Amniotic stem cell (primary cell): ENCODE measurements at places on chromosomes 1 and 21.

DNA sequence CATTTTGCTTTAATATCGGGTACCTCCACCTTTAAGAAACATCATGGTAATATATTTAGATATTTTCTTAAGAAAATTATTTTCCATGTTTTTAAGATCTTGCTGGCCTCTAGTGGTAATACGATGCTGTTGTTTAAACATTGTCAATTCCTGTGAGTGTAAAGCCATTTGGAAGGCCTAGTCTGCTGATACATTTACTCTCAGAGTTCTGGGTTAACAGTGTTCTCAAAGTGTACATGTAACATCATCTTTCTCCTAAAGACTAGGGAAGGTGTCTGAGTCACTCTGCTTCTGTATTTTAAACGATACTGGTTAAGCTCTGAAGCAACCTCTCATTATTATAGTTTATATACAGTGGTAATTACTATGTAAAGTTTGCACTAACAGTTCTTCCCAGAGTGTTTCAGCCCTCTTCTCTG is 189.1 kb downstream of the RASAL2 start:
- no peak for DNase-seq

GRCh38 chr1:2185880-2186855 is 8.4 kb downstream of the FAAP20 start:
- DNase-seq = no peak

DNA sequence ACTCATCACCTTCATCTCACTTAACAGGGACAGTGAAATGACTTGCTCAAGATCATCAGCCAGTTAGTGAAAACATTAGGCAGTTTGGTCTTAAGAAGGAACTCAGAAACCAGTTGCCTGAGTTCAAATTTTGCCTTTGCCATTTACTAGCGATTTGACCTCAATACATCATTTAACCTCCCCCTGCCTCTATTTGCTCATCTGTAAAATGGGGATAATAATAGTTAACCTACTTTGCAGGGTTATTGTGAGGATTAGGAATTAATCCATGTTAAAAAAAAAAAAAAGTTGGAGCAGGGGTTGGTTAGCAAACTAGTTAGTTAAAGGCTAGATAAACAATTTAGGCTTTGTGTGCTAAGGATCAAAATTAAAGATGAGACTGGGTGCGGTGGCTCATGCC is 10.6 kb upstream of the TACSTD2 start:
- no peak for DNase-seq

DNA sequence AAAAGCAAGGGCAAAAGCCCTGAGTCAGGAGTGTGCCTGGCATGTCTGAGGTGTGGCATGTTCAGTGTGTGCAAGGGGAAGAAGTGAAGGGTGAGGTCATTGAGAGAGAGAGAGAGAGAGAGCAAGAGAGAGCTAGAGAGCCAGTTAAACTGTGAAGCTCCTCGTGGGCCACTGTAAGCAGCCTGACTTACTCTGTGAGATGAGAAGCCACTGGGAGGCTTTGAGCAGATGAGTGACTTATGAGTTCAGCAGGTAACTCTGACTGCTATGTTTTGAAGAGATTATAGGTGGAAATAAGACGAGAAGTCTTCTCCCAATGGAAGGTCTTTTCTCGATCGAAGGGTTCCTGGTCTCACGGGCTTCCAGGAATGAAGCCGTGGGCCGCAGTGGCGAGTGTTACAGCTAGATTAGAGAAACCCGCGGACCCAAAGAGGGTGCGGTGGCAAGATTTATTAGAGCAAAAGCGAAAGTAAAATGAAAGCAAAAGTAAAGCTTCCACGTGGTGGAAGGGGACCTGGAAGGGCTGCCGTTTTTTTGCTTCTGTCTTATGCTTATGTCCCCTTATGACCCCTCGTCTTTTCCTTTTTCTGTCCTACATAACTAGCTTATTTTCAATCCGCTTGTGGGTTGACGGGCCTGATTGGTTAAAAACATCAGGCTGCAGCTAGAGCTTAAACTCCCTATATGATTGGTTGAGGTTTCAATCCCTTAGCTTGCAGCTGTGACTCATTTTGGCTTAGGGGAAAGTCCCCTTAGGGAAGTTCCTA is 323.1 kb upstream of the FAM78B start:
- DNase-seq = no peak

GRCh38 chr1:228356897-228357680 is 49.5 kb downstream of the TRIM11 start:
- no peak for DNase-seq

DNA sequence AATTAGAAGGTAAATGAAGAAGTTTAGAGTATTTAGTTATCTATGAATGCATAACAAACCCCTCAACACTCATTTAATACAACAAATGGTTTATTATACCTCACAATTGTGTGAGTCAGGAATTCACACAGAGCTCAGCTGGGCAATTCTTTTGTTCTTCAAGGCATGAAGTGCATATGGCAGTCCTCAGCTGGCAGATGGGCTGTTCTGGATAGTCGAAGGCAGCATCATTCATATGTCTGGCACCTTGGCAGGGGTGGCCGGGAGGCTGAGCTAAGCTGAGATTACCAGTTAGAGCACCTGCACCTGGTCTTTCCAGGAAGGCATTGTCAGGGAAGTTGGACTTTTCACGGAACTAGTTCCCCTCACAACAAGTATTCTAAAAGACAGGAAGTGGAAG is 286.2 kb upstream of the DUSP10 start:
- no peak for DNase-seq

DNA sequence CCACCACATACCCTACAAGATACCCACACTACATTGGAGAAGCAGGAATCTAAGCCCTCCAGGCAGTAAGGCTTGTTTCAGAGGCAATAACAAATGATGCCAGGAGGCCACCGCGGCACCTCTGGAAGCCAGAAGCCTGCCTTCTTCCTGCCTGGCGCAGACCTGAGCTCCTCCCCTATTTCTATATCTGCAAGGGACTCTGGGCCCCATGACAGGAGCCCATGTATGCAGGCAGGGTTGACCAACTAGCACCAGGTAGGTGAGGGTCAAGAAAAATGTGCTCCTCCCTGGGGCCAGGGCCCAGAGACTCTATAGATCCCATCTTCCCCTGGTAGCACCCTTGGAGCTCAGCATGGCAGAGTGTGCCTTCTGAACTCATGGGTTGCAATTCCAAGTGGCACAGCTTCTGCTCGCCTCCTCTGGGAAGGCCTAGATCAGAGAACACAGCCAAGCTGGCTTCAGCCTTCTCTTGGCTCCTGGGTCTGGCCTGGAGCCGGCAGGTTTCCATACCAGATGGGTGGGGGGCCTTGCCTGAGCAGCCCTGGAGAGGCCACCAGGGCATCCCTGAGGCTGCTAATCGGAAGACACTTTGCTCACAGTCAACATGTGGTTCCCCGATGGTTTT is 85.1 kb downstream of the STUM start:
- no peak for DNase-seq

GRCh38 chr1:40861224-40862003 is 749 bp downstream of the CITED4 start:
- DNase-seq = no peak

DNA sequence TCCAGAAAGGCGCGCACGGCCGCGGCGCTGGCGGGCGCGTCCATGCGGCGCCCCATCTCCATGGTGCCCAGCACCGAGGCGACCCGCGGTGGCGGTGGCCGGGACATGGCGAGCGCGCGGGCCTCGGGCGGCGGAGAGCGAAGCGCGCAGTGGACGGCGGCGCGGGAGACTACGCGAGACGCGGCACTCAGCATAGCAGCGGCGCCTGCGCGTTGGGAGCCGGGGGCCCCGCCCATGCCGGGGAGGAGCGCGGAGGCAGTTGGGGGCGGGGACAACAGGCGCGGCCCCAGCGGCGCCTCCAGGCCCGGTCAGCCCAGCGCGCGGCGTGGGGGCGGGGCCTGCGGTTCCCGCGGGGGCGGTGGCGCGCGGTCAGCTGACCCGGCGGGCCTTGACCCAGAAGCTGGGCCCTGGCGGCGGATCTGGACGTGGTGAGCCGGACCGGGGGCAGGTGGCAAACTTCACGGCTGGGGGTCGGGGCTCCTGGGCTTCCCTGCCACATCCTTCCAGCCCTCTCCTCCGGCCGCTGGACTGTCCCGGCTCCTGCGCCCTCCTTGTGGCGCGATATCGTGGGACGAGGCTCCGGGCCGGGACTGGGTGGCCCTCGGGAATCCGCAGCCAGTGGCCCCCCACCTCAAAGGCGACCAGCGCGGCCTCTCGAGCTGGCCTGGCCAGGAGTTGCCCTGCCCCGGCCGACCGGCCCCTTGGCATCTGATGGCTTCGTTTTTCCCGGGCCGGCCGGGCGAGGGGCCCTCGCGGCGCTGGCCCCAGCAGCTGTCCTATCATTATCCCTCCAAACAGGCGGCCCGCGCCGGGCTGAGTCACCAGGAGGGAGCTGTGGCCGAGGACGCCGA is at the start of the genes AKR7A2 and SLC66A1:
Gene AKR7A2 (minus strand): TSS at position 214 of the 851 bp plus-strand sequence. CDS start 20 bp downstream, at position 194.
Gene SLC66A1 (plus strand): TSS at position 396 of the 851 bp plus-strand sequence. CDS start 5,352 bp downstream, outside the sequence.
- DNase-seq = peak; percentile 93

DNA sequence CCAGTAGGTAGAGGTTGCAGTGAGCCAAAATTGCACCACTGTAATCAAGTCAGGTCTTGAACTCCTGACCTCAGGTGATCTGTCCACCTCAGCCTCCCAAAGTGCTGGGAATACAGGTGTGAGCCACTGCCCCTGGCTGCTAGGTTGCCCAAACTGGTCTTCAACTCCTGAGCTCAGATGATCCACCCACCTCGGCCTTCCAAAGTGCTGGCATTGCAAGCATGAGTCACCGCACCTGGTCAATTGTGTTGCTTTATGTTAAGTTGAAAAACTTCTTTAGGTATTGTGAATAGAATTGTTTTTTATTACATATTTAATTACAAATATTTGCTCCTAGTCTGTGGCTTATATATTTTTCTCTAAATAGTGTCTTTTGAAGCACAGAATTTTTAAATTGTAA is 80.5 kb downstream of the PRKAB2 start:
- no peak for DNase-seq

GRCh38 chr21:37149411-37149810 is 76.4 kb downstream of the TTC3 start:
- DNase-seq = peak; percentile 19

- DNase-seq = no peak
Measured at GRCh38 chr1:215987092-215987875, 420.2 kb downstream of the KCTD3 start.

DNA sequence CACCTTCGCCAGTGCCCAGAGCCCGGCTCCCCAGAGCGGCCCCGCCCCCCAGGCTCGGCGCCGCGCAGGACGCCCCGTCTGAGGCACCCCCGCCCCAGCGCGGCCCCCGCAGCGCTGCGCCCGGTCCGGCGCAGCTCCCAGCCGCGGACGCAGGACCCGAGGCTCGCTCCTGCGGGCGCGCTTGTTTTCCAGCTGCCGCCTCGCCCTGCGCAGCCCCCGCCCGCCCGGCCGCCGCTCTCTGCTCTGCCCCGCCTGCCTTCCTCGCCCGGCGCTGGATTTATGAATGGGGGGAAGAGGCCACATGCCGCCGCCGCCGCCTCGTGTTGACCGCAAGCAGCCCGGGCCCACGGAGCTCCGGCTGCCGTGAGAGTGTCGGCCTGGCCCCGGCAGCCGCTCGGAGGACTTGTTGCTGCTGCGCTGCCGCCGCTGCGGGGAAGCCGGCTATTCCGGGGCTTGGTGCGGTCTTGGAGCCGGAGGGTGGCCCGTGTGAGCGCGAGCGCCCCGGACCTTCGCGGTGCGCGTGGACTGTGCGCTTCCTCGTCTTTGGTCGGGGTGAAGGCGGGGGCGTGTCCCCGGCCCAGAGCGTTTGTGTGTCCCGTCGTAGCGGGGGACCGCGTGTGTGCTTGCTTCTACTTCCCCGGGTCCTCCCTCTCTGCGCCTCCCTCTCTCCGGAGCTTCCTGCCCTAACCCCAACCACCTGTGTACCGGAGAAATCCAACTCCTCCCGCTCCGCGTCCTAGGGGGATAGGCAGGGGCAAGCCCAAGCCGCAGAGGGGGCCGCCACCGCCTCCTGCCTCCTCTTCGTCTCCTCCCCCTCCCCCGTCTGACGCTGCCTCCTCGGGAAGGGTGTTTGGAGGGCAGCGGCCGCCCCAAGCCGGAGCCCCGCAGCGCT is 736 bp downstream of the KCNC4 start:
- no peak for DNase-seq

- no peak for DNase-seq
Measured at GRCh38 chr1:40382108-40382460, 8.6 kb downstream of the SMAP2 start.

- no peak for DNase-seq
Measured at GRCh38 chr1:243482141-243483022, 226.5 kb downstream of the SDCCAG8 start.

DNA sequence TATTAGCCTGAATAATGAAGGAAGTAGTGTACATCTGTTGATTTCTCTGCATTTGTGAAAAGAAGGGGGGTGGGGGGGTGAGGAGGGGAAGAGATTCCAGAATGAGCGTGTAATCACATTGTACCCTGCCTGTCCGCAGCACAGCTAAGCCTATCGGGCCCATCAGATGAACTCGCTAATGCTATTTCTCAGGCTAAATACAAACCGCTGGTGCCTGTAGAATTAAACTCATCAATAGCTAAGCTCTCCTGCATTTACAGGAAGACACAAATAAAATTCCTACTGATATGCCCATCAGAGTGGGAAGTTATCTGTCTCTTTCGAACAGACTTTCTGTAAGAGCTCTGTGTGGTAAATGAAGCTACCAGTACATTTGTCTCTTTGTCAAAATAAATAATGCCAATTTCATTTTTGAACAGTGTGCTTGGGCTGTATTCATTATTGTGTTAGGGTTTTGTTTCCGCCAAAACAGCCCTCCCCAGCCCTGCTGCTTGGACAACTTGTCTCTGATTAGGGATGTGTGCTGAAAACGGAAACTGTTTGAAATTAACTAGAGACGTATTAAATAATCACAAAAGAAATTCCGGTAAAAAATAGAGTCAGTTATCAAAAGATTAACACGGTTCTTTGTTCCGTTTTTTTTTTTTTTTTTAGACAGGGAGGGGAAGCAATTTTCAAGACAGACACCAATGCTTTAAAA is 305.4 kb downstream of the TTLL7 start:
- no peak for DNase-seq

GRCh38 chr1:199132006-199132405 is 493.2 kb downstream of the PTPRC start:
- no peak for DNase-seq

GRCh38 chr21:41677671-41678015 is 89.2 kb downstream of the RIPK4 start:
- no peak for DNase-seq

GRCh38 chr21:42231756-42232155 is 12.8 kb downstream of the ABCG1 start:
- DNase-seq = no peak

DNA sequence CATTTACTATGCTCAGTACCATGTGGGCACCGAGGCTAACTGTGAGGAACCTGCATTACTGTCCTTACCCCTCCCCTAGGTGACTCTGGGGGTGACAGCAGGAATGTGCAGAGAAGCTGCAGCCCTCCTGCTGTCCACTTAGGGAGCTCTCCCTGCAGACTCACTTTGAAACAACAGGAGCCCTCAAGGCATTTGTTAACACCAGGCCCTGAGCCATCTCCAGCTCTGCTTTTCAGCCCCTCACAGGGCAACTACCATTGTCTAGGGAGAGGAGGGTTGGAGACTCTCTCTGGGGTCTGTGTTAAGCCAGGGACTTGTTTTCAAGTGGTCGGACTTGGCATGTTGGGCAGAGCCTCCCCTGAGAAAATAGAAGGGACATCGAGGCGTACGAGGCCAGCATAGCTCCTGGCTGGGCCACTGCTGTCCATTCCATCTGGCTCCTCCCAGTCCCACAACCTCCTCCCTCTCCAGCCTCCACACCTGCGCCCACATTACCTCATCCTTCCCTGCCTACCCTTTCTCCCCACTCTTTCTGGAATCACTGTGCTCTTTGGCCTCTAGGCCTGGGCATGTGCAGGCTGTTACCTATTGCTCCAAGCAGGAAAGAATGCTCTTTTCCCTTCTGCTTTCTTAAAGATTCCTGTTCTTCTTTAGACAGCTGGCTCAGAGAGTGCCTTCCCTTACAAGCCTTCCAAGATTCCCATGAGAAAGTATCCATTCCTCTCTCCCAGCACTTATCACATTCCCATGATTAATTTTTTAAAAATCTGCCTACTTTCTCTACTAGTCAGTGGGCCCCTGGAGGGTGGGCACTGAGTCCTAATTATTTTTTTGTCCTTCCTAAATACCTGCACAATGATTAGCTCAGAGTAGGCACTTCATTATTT is 102.7 kb upstream of the GCLM start:
- no peak for DNase-seq
